ENCODE measurements at places on chromosomes 3 and 15.

DNA sequence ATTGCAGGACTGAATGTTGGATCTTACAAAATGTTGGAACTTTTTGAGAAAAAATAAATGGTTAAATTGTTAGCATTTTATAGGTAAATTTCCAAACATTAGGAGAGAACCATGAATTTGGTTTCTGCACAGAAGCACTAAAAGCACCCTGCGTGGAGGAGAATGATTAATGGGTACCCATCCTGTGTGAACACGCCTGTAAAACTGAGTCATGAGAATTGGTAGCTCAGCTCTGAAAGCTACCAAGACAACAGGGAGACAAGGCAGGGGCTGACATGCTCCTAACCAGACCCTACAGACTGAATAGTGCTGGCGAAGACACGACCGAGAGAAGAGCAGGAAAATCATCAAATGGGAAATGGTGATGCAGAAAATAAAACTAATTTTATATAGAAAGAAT is 32.4 kb upstream of the MTMR10 start:
- no peak for DNase-seq

- DNase-seq, result no peak
Measured at GRCh38 chr15:66883284-66883911, 181.4 kb downstream of the SMAD6 start.

DNA sequence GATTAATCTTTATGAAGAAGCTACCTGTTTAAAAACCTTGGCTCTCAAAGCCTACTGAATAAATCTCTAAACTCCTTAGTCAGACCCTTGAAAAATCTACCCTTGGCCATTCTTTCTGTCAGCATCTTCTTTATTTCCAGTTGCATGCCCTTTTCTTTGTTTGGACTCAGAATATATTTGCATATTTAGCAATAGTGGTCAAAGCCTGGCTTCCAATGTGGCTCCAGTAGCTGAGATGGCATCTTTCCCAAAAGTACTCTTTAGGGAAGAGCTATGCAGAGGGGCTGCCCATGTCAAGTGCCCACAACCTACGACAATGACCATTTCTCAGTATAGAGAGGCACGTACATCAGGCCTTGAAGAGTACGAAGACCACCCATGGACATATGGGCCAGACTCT is 47.2 kb downstream of the TLNRD1 start:
- no peak for DNase-seq

- no peak for DNase-seq
Measured at GRCh38 chr3:167113035-167113830, 266.9 kb downstream of the ZBBX start.

DNA sequence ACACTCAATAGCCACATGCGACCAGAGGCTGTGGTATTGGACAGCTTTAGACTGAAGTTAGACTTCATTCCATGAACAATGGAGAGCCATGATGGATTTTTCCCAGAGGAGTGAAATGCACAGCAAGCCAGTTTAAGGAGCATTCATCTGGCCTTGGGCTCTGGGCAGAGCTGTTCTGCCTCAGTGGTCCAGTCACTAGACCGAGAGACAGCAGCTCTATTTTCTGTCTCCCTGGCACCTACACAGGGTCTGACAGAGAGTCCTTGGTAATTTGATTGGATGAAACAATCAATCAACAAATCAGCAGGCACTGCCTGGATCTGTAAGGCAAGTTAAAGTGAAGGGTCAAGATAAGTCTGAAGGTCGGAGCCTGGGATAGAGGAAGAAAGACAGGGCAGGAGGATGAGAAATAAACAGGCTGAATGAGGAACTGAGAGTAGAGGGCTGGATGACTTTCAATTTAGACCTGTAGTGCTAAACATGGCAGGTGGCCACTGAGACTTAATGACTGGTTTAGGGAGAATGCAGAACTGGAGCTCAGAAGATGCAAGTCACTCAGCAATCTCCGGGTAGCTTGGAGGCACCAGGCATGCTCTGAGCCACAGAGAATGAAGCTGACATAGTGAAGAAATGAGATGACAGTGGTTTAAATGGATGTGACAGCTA is 98.5 kb upstream of the SLC25A36 start:
- no peak for DNase-seq

DNA sequence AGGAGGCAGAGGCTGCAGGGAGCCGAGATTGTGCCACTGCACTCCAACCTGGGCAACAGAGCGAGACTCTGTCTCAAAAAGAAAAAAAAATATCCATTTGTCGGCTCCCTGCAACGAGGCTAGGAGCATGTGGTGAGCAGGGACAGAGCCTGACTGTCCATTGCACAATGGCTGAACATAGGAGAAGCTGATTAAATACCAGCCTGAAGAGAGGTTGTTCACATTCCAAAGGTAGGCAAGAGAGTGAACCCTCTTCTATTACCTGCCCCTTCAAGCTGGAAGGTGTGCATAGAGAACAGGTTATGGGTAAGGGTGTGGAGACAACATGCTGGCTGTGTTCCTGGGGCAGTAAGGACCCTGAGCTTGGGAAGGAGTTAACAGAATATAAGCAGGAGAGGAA is 78.7 kb downstream of the DAPK2 start:
- DNase-seq, result no peak

GRCh38 chr3:174355505-174355904 is 503.6 kb upstream of the NAALADL2 start:
- no peak for DNase-seq

DNA sequence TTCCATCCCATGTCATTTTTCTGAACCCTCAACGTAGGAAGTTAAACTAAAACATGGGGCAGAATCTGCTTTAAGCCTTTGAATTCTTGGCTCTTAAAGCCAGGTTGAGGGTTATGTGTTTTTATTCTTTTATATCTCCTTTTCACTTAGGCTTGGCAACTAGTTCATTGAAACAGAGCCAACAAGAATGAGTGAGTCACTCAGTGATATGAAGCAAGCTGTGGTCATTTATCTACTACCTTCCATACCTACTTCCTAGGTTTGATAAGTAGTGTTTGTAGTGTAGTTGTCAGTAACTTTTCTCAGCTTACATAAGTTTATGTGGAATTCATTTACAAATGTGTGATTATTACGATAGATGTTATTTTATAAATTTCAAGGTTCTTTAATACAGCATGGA is 67.4 kb downstream of the SNRPN start:
- no peak for DNase-seq

DNA sequence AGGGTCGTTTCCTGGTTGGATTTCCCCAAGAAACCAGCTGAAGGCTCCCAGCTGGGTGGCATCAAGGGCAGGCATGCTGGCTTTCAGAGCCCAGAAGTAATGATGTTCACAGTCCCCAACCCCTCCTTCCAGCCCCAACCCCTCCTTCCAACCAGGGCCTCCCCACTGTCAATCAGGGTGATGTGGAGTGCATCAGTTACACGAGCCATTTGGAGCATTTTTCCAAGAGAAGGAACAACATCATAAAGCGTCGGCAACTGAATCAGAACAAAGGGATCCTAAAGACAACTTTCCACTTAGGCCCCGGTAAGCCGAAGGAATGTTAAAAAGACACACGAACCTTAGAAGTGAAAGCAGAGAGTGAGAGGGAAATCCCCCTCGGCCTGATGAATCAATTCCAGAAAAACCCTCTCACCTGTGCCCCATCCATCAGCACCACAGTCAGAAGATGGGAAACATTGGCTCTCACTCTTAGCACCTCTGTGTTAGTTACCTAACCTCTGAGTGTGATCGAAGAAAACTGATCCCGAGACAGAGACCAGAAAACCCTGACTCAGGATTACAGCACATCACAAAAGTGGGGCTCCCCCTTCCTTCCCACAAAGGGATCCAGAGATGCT is 101.2 kb upstream of the WNT5A start:
- DNase-seq, result no peak

GRCh38 chr3:4406746-4407568 is 60.1 kb downstream of the SUMF1 start:
- no peak for DNase-seq

- DNase-seq, result no peak
Measured at GRCh38 chr3:195256639-195257453, 14.1 kb downstream of the XXYLT1 start.

GRCh38 chr15:85073556-85074194 is 92.0 kb downstream of the PDE8A start:
- peak; percentile 12 for DNase-seq

GRCh38 chr3:159637883-159638542 is 350.6 kb upstream of the IL12A start:
- DNase-seq, result no peak

DNA sequence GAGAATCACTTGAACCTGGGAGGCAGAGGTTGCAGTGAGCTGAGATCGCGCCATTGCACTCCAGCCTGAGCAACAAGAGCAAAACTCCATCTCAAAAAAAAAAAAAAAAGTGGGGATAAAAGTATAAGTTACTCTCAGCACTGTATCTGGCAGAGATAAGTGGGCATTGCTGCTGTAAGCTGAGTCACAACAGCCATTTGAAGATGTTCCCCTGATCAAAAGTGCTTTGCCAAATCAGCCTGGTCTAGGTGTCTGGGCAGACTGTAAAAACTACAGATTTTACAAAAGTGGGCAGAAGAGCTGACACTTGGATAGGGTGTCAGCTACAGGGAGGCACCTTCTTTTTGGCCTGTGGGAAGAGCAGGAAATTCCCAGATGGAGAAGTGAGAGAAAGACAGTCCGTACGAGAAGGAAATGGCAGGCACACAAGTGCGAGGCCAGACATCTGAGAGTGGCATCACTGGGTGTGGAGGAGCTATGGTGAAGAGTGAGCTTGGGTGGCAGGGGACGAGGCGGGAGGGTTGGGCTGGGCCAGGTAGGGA is 78.5 kb downstream of the TRAK1 start:
- DNase-seq, result no peak

- no peak for DNase-seq
Measured at GRCh38 chr3:159974-160373, 36.6 kb upstream of the CHL1 start.

DNA sequence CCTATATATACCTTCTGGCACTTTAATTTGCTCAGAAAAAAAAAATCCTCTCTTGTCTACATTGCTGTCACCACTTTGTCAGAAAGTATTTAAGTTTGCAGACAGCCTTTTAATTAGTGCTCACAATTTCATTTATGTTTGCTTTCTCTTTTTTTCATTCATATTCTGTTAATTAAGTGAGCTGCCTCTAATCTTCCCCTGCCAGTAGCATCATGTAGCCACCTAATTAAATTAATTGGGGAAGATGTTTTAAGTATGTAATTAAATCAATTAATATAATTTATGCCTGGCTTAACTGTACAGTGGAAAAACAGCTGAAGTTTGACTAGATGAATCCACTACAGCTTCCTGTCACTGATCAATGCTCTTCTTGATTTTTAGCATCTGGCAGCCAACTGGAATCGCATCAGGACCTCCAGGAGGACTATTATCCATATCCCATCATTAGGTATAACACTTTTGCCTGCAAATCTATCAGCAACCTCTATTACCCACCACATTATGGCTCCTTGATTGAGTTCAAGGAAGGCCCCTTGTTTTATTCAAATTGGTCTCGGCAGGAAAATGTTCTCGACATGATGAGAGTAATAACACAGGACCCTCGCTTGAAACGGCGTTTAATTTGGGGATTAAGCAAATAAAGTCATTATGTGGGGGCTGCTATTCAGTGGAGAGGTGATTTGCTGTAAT is 118.5 kb downstream of the IQCH start:
- no peak for DNase-seq

GRCh38 chr15:79680720-79681119 is 216.1 kb downstream of the MTHFS start:
- DNase-seq, result no peak

GRCh38 chr15:63420333-63420747 is 38.7 kb upstream of the CA12 start:
- no peak for DNase-seq

DNA sequence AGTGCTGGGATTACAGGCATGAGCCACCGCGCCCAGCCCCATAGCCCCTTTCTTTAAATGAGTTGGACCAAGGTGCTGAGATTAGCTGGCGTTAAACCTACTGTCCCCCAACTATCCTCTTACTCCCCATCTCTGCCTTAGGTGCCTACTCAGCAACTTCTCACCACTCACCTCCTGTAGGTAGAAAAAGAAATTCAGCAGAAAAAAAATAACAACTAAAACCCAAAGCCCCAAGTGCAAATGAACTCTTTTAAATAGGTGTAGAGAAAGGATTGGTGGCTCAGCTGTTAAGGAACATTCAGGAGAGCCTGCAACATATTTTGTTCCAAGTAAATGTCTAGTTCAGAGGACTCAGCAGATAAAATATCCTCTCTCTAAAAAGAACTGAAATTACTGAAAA is 19.5 kb downstream of the SAMD7 start:
- no peak for DNase-seq
